Colonic mucosa (tissue), 4 donors: ENCODE measurements at places on chromosomes 3 and 15. TPM values are rescaled to one million over a fixed set of nuclear protein-coding genes. Genes with fewer than 3 reads are reported as not detected.
A peak's percentile ranks its signal among the peaks of the same experiment; 100 is the strongest.

Gene PLCH1
- total RNA-seq, result 11.0 TPM

DNA sequence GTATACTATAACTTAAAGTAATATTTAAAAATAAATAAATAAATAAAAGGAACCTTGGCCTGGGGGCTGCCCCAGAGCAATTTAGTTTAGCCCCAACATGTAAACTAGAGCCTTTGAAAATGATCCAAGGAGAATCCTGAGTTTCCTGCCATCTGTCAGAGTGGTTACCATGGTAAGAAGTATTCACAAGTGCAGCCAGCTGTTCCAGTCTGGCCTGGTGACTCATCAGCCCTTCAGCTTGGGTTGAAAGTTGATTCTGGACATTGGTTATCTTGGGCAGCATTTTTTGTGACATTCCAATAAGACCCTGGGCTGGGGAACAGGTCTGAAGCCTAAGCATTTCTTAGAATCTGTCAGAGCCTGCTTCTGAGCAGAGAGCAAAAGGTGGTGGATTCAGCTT lies 72.7 kb upstream of the LRTM1 start:
- DNase-seq, result no peak

DNA sequence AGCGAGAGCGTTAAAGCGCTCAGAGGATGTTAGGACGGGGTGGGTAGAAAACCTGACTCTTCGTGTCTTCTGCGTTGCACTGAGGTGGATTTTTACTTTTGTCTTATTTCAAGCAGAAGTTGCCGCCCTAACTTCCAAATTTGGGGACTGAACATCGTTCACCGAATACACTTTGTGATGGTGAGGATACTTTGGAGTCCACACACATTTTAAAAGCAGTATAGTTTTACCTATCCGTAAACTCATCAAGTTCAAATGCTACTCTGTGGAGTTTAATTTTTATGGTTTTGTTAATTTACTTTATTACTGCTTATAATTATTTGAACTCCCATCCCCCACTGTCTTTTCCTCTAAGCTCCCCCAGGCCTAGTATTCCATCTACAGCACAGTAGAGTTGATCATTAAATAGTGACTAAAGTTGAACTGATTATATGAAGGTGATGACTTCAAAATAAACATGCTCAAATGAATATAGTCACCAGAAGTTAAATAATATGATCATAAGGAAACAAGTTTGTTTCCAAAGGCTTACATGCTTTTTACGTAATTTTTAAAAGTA lies 617 bp upstream of the EOGT start:
- DNase-seq, result no peak

Gene CX3CR1
- 0.66 TPM for total RNA-seq

- DNase-seq, result no peak
These were observed 401.2 kb upstream of the CDIN1 start for GRCh38 chr15:36178303-36178633.

Gene ZNF80
- total RNA-seq, result not detected

- DNase-seq, result peak; percentile 65
These were observed 615 bp downstream of the VPS18 start for GRCh38 chr15:40894681-40895448.

Gene DPPA2
- not detected for total RNA-seq

- DNase-seq, result no peak
These were observed 119.0 kb downstream of the USP13 start for GRCh38 chr3:179771797-179772196.

DNA sequence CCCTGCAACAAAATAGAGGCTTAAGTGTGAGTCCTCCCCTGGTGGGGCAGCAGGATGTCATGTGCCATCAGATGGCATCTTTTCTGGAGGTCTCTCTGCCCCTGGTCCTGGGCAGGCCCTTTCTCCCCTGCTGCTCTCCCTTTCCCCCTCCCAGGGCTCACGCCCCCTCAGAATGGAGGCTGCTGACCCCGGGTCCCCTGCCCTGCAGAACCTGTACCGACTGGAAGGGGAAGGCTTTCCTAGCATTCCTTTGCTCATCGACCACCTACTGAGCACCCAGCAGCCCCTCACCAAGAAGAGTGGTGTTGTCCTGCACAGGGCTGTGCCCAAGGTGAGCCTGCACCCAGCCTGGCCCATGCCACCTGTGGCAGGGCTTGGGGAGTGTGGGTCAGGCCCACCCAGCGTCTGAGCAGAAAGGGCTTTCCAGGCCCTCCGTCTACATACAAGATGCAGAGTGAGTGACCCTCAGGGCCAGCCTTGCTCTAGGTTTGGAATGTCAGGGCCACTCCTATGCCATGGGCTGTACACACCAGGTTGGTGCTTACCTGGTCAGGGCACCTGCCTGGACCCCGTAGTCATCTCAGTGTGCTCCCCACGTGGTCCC lies 7.1 kb downstream of the FES start:
- DNase-seq, result no peak
